ENCODE measurements at places on chromosomes 3 and 15.

DNA sequence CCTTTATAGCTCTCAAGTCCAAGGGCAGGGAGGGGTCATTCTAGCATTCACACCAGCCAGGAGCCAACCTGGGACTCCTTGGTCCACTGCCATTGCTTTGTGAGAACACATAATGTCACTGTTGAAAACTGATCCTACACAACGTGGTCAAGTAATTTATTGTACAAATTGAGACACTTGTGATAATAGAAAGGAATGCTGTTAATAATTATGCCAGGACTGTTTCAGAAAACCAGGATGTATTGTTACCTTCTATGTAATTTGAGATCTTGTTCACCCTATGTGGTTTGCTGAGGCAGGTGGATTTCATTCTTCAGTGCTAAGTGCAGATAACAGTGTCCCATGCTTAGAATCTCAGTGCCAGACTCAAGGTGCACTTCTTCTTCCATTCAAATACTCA, 33.3 kb downstream of the TMCO5A start:
- DNase-seq, result no peak

GRCh38 chr15:51356147-51356546, 14.7 kb downstream of the GLDN start:
- no peak for DNase-seq

DNA sequence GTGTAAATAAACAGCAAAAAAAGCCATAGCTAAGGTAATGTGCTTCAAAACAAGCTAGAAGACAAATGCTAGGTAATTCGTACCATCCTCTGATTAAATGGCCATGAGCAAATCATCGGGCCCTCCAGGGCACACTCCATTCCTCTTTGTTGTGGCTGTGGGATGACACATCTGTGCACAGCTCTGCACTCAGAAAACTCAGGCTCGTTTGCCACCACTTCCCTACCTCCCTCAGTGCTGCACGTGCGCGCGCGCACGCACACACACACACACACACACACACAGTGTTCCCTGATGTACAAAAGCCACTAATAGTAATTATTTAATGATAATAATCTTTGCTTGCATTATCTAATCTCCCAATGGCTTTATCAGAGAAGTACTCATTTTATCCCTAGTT, 336.6 kb downstream of the FEZF2 start:
- DNase-seq, result no peak

DNA sequence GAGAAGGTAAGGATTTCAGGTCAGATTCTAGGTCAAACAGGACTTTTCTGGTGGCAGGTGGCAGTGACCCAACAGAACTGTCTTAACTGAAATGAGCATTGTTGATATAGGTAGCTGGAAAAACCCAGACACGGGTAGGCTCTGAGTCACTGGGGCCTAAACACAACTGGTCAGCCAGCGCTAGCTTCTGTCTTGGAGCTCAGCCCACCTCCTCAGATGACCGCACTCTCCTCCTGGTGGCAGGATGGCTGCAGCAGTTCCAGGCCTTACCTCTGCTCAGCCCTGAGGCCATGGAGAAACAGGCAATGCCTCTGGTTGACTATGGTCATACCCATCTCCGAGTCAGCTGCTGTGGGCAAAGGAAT, 61.1 kb upstream of the GATA2 start:
- DNase-seq, result no peak

- DNase-seq, result no peak
These were observed 107.1 kb downstream of the TMCO5A start for GRCh38 chr15:38041576-38041975.

DNA sequence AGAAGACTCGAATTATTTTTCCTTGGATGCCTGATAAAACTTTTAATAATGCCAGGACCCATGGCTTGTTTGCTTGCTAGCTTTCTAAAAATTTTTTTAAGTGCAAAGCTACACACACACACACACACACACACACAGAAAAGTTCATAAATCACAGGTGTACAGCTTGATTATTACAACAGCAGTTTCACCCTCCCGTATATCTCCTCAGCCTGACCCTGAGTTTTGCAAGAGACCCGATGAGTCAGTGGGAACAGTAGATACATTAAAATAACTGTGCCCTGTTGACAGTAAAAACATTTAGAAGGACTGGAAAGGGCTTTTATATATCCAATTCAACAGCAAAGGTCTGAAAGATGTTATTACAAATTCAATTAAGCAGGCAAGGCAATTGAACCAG, 46.7 kb downstream of the EMC4 start:
- no peak for DNase-seq

DNA sequence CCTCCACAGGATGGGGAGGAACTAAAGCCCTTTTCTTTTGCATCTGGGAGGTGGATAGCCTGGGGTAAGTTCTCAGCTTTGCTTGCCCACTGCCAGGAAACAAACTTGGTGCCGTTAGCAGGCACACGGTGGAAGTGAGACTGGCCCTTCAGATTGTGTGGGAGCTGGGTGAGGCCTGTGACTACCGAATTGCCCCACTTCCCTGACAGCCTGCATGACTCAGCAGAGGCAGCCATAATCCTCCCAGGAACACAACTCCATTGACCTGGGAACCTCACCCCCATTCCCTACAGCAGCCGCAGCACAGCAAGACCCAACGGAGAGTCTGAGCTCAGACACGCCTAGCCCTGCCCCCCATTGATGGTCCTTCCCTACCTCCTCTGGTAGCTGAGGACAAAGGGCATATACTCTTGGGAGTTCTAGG, 282.6 kb downstream of the KLF13 start:
- DNase-seq, result no peak

DNA sequence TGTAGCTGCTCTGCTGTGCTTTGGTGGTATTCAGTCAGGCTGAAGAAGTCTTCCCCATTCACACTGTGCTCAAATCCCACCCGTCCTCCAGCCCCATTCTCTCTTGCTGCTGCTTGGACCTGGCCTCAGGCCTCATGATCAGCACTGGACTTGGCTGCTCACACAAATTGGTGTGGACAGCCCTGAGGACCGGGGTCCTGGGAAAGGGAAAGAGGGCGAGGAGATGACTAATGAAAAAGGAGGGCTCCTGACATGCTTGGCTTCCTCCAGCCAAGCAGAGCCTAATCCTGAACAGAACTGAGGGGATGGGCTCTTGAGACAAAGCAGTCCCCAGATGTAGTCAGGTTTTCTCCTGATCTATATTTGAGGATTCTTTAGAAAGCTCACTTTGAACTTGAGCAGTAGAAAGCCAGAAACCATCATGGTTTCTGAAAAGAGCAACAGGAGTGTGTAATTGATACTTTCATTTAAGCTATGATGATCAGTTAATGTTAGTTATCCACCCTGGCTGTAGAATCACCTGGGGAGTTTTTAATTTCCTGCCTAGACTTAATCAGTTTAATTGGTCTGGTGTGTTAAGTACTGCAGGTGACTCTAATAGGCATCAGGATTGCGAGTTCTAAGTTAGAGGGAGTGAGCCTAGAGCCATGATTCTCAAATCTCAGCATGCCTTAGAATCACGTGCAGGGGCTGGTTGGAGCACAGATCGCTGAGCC, 79.4 kb upstream of the THBS1 start:
- no peak for DNase-seq

DNA sequence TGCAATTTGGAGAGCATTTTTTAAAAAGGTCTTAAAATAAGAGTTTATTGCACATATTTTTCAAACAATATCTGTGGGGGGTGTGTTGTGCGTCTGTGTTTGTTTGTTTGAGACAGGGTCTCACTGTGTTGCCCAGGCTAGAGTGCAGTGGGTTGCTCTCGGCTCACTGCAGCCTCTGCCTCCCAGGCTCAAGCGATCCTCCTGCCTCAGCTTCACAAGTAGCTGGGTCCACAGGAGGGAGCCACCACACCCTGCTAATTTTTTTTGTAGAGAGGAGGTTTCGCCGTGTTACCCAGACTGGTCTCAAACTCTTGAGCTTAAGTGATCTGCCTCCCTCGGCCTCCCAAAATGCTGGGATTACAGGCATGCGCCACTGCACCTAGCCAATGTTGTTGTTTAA, 2.7 kb downstream of the MLF1 start:
- DNase-seq, result no peak

DNA sequence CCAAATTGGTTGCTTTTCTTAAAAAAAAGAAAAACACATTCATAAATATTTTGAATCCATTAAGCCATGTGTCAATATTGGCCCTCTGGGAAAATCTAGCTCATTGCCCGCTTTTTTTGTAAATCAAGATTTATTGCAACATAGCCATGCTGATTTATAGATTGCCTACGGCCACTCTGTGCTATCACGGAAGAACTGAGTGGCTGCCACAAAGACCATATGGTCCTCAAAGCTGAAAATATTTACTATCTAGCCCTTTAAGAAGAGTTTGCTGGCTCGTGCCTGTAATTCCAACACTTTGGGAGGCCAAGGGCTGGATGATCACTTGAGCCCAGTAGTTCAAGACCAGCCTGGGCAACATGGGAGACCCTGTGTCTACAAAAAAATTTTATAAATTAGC, 45.9 kb downstream of the IL5RA start:
- DNase-seq, result no peak

DNA sequence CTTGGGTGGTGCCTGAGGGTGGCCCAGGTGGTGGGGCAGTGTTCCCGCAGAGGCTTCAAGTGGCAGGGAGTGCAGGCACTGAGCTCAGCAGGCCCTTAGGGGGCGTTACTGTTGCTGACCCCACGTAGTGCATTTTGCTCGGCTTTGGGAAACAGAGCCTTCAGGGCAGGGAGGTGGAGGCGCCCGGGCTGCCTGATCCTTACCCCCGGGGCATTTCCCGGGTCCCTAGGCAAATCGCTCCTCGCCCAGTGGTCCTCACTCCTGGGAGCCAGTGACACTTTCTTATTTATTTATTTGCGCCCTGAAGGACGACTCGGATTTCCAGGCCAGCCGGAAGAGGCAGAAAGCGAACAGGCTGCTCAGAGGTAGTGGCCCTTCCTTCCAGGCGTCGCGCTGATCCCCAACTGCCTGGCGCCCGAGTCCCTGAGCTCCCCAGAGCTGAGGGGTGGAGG, 10.1 kb upstream of the FOXB1 start:
- DNase-seq, result no peak

DNA sequence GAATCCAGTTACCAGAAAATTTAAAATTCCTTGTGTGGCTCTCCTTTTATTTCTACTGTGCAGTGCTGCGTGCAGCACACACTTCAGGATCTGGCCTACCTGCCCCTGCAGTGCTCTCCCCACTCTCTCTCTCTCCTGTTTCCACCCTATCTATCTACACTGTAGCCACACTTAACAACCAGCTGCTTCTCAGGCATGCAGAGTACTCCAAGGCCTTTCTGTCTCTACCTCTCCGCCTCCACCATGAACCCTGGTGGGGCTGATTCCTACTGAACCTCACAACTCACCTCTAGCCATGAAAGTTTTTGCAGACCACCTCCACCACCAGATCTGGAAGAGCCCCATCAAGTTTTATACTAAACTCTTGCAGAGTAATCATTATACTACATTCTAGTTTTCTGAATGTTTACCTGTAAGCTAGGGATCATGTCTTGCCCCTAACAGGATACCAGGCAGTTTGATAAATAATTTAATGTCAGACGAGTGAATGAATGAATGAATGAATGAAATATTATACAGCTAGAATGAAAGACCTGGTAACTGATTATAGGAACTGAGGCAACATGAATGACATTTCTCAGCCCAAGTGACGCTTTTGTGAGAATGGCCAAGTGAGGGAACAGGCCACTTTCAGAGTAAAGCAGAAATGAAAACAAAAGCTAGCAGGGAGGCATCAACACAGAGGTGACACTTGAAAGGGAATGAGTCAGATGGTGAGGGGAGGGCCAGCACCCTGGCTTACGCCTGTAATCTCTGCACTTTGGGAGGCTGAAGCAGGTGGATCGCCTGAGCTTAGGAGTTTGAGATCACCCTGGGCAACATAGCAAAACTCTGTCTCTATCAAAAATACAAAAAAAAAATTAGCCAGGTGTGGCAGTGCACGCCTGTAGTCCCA, 363.5 kb downstream of the FOXP1 start:
- peak; percentile 60 for DNase-seq

DNA sequence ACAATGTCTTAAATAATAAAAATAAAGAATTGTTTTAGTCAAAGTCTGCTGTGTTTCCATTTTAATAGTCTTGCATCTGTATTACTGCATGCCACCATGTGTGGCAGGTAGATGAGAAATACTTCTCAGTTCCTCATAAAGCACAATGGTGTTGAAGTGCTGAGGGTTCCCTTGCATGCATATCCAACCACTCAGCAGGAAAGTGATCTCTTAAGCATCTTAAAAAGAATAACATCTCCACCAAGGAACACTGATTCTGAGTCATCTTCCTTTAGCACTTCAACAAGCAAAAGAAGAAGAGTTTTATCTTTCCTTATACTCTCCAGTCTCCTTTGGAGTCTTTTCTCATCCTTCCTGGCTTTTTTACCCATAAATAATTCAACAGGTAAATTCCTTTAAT, 602.0 kb downstream of the TBL1XR1 start:
- DNase-seq, result no peak

DNA sequence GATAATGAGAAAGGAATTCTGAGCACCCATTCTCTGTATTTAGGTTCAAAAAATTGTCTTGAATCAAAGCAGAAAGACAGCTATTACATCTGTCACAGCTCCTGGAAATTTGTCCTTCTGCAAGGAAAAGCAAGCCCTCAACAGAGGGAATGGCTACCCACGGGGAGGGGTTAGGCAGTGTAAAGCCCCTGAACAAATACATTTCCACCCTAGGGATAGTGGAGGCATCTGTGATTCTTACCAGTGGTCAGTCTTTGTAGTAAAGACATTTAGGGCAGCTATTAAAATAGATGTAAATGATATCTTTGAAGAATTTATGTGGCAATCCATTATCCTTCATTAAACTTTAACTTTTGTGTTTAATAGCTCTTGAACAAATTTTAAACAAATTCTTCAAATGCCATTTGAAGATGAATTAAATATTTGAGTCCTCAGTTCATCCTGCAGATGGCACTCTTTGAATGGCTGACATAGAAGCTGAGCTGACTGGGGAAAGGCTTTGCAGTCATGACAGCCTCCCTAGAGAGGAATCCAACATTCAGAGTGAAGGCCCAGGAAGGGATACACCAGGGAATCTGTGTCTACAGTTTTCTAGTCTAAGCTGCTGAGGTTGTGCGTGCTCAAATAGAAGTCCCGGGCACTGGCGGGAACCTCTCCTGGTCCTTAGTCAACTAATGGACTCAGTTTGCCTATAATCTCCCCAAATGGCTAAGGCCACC, 359.7 kb upstream of the ROPN1 start:
- DNase-seq, result peak; percentile 15

Data from thyroid gland (tissue), 4 donors.